ENCODE measurements at places on chromosomes 3 and 15.

DNA sequence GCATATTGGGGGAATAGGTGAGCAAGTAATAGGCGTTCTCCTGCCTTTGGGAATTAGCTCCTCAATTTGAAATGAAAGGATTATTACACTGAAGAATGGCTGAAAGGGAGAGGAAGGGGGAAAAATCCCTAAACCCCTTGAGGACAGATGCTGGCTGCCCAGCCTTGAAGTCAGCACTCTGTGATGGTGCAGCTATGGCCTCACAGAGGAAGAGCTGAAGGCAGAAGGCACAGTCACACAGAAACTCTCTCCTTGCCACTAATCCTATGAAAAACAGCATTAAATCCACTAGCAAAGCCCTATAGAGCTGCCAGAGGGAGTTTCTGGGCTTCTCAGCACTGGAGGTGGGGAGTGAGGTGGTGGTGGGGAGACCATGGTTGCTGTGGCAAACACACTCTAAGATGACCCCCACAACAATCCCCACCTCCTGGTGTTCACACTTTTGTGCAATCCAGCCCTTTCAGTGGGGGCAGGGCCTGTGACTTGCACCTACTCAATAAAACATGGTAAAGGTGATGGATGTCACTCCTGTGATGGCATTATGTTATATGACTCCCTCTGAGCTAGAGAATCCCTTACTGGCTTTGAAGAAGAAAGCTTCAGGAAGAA, 101.2 kb downstream of the RFTN1 start:
- no peak for DNase-seq

- peak; percentile 92 for DNase-seq
Measured at GRCh38 chr15:81274931-81275707, 48.8 kb downstream of the STARD5 start.

DNA sequence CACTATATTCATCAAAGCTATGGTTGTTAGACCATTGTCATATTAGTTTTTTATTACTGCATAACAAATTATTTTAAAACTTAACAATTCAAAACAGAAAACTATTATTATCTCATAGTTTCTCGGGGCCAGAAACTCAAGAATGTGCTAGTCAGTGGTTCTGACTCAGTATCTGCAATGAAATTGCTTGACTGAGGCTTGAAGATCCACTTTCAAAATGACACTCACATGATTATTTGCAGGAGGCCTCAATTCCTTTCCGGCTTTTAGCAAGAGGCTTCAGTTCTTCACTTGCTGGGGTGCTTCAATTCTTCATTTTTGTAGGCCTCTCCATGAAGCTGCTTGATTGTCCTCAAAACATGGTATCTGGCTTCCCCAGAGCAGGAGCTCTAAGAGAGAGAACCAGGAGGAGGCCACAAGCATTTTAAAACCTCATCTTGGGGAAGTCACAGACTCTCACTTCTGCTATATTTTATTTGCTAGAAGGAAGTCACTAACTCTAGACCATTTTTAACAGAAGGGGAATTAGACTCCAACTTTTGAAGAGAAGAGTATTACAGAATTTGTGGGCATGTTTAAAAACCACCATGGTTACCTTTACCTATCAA, 383.7 kb downstream of the MFSD1 start:
- peak; percentile 77 for DNase-seq

- DNase-seq = no peak
Measured at GRCh38 chr15:35505809-35506208, 40.2 kb downstream of the DPH6 start.

GRCh38 chr3:177345049-177345972, 148.0 kb upstream of the TBL1XR1 start:
- DNase-seq = peak; percentile 86

All from pons (tissue), 1 donor.